ENCODE measurements at places on chromosomes 4 and X. TPM values are rescaled to one million over a fixed set of nuclear protein-coding genes. Genes with fewer than 3 reads are reported as not detected.

The XPNPEP2 gene
- total RNA-seq: 0.25 TPM

DNA sequence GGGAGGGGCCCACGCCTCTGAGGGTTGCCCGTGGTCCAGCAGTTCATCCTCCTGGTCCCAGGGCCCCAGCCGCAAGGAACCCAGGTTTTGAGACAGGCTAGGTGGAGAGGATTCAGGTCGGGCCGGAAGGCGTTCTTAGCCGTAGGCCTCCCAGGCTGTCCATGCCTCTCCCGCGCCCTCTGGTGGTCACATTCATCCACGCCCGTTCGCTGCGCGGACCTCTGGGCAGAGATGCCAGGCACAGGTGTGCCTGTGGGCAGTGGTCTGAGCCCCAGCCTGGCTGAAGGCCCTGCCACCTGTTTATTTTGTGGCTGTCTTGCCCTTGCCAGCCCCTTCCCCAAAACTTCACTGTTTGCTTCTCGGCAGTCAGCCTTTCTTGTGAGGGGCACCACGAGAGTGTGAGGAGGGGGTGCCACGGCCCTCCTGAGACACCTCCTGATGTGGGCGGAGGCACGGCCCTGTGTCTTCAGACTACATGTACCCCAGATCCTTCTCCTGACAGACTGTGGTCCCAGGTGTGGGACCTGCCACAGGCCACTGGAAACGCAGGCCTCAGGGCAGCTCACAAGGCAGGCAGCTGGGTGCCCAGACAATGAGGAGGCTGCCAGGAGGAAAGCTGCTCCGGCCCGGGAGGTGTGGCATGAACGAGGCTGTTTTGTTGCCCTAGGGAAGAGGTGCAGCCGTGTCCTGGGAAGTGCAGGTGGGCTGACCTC is 5.0 kb downstream of the UVSSA start:
- peak; percentile 74 for DNase-seq
- no peak overlapping the region for H3K4me3 ChIP-seq
- H3K4me1 ChIP-seq: no peaks in the 10 kb centered on the region
- no peaks in the 10 kb centered on the region for H3K27me3 ChIP-seq

The ZNF280C gene
- total RNA-seq: 16.5 TPM

- H3K4me3 ChIP-seq: peak within 1 kb of the TSS; percentile 93
- H3K27me3 ChIP-seq: no peaks in the 10 kb centered on the region
Observed at GRCh38 chr4:143336781-143337599, at the start of gene GAB1. TSS of gene GAB1 (plus strand) at chr4:143336876. CDS start at chr4:143337189, 313 bp downstream.

The MEPE gene
- not detected for total RNA-seq

The VEGFC gene
- total RNA-seq: 4.9 TPM
